ENCODE measurements at places on chromosomes 13 and 19.

DNA sequence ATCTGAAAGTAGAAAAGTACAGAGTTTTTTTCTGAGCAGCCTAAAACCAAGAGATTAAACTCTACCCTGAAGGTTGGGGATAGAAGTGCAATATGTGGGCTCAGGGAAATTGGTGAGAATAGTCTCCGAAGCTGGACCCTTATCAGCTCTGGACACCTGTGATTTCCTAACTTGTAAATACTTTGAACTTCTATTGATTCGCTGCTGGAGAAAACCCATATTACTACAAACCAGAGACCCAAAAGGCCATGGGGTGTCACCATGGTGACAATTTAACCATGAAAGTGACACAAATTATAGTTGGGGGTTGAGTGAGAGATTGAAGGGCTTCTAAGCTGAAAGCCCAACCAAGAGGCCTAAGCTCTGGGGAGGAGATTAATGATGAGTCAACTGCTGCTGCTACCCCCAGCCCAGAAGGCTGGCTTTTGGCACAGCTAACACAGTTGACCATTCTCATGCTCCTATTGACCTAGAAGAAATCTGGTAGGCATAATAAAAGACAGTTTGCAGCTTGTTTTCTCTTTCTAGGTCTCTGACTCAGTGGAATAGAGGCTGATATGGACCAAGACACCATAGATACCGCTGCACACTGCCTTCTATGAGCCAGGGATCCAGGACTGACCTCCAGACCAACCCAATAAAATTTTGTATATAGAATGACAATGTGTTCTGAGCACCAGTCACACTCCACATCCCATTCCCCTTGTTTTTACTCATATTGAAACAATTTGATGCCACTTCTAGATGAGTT is 131.9 kb upstream of the FNDC3A start:
- no peaks in the 10 kb centered on the region for H3K4me1 ChIP-seq
- no peak overlapping the region for H3K27ac ChIP-seq
- H3K36me3 ChIP-seq = no peaks in the 10 kb centered on the region
- DNase-seq = no peak
- H3K27me3 ChIP-seq = no peaks in the 10 kb centered on the region

DNA sequence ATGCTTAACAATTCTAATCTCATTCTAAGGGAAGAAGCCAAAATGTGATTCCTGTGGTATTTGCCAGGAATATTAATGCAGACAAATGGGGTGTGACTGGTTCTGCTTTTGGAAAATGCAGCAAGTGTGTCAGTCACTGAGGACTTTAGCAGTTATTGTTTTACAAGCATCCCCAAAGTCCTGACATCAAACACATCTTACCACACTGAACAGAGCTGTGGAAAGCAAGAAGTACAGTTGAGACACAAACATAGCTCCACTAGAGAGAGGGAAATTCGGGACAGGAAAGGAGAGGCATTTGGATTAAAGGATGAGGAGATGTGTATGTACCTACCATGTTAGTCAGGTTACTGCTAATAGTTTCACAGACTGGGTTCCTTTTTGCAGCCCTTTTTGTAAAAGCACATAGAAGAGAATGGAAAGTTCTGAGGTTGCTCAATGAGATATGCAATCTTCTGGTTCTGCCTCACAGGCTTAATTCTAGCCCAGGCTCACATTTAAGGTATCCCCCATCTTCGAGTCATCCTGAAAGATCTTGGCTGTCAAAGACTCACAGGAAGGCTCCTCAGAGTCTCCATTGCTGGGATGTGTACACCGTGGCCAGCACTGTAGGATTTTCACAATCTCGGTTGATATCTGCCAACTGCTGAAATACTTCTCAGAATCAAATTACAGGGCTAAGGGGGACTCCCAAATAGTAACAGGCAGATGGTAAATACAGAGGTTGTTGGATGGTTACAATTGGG is 316.6 kb downstream of the DNAJC15 start:
- H3K4me1 ChIP-seq = no peaks in the 10 kb centered on the region
- H3K27me3 ChIP-seq = peaks cover 29% of the 10 kb centered on the region
- H3K27ac ChIP-seq = no peak overlapping the region
- H3K4me3 ChIP-seq = no peak overlapping the region
- H3K36me3 ChIP-seq = no peaks in the 10 kb centered on the region

DNA sequence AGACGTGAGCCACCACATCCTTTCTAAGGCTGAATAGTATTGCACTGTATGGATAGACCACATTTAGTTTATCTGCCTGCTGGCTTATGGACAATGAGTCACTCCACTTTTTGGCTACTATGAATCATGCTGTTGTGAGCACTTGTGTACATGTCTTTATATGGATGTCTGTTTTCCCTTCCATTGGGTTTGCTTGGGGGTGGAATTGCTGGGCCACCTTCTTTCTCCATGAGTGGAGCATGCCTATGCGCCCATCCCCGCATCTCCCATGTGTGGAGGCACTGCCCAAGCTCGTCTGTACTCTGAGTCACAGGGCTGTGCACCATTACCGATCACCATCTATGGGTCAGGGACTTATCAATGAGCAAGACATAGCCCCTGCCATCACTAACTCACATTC is 127.2 kb upstream of the GJB6 start:
- H3K27me3 ChIP-seq = peaks cover 19% of the 10 kb centered on the region
- H3K36me3 ChIP-seq = no peaks in the 10 kb centered on the region
- no peak overlapping the region for H3K4me3 ChIP-seq
- no peak for DNase-seq
- H3K4me1 ChIP-seq = peaks cover 7% of the 10 kb centered on the region

- H3K36me3 ChIP-seq = no peaks in the 10 kb centered on the region
- H3K27ac ChIP-seq = no peak overlapping the region
- DNase-seq = no peak
- no peaks in the 10 kb centered on the region for H3K27me3 ChIP-seq
- no peak overlapping the region for H3K4me3 ChIP-seq
- no peaks in the 10 kb centered on the region for H3K4me1 ChIP-seq
Measured at GRCh38 chr13:55013051-55013450, 1984.4 kb downstream of the OLFM4 start.

DNA sequence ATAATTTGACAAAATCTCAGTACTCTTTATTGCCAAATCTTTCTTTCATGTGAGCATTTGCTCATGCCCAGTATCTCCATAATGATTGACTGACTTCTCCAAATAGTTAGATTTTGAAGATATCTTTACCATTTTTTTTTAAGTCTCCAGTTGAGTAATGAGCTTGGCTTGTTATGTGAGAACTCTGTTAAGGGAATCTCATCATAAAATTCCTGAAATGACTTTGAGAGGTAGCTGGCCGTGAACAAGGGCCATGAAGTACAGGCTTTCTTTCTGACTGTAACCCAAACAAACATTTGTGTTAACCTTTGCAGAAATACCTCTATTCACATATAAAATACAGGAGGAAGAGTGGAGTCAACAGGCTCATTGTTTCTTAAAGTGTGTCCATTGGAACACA is 449.7 kb downstream of the IRS2 start:
- no peak overlapping the region for H3K4me3 ChIP-seq
- no peak for DNase-seq
- peaks cover 3% of the 10 kb centered on the region for H3K36me3 ChIP-seq
- no peaks in the 10 kb centered on the region for H3K27me3 ChIP-seq
- no peak overlapping the region for H3K27ac ChIP-seq

- H3K36me3 ChIP-seq = peaks cover 27% of the 10 kb centered on the region
- no peak overlapping the region for H3K4me3 ChIP-seq
- peaks cover 5% of the 10 kb centered on the region for H3K4me1 ChIP-seq
- no peak overlapping the region for H3K27ac ChIP-seq
- no peak for DNase-seq
Measured at GRCh38 chr13:78620936-78621470, 17.7 kb upstream of the POU4F1 start.

DNA sequence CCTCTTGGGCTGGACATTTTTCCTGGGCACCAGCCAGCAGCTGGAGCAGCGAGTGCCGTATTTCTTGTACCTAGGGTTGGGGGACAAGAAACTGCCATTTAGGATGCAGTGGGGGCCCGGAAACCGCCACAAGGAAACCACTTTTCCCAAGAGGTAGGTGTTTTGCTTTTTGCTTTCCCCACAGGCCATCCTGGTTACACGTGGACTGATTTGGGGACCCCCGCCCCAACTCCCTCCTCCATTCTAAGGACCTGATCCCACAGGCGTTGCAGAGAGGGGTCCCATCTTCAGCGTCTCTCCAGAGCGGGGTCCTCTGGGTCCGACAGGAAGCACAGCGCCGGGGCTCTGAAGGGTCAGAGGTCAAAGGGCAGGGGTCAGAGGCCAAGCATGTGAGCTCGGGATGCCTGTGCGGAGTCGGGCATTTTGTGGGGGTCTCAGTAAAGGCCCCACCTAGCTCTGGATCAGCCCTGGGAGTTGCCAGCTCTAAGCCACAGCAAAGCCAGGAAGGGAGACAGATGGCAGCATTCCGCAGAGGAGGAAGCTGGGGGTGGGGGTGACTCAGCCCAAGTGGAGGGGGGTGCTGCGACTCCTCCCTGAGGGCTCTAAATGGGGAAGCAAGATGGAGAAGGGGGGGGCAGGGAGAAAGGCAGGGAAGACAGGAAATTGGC is 4.3 kb downstream of the ZGLP1 start:
- peaks cover 6% of the 10 kb centered on the region for H3K36me3 ChIP-seq
- no peak overlapping the region for H3K4me3 ChIP-seq
- DNase-seq = no peak

DNA sequence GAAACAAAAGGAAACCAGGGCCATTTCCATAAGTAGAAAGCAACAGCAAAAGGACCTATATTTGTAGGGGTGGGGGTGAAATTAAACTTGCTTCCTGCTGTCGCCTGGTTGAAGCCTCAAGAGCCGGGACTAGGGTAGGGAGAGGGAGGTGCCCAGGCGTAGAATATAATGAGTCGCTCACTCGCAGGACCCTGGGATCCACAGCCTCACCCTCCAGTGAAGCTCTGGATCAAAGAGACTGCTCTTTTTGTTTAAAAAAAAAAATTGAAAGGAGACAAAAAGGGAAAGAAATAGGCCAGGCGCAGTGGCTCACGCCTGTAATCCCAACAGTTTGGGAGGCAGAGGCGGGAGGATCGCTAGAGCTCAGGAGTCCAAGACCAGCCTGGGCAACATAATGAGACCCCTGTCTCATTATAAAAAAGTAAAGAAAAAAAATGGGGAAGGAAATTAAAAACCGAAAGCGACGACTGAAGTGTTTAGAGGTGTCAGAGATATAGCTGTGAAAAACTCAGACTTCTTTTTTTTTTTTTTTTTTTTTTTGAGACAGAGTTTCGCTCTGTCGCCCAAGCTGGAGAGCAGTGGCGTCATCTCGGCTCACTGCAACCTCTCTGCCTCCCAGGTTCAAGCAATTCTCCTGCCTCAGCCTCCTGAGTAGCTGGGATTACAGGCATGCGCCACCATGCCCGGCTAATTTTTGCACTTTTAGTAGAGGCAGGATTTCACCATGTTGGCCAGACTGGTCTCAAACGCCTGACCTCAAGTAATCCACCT is 10.9 kb upstream of the ADGRE5 start:
- no peak for DNase-seq
- H3K27ac ChIP-seq = peak overlapping the region; percentile 100
- H3K36me3 ChIP-seq = peaks cover 40% of the 10 kb centered on the region
- H3K27me3 ChIP-seq = no peaks in the 10 kb centered on the region
- peak overlapping the region; percentile 91 for H3K4me3 ChIP-seq

DNA sequence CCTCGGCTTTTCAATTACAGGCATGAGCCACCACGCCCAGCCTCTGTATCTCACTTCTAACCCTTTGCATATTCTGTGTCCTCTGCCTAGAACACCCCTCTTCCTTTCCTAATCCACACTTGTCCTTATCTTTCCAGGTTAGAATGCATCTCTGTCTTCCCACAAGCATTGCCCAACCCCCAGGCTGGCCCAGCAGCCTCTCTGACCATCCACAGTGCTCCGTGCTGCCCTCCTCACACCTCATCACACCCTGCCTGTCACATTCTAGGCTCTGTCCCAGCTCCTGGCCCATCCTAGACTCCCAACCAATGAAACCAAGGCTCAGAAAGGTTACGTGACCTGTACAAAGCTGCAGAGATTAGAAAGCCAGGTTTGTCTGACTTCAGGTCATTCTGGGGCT is 11.3 kb downstream of the JAK3 start:
- no peak for DNase-seq
- no peak overlapping the region for H3K4me3 ChIP-seq
- peaks cover 80% of the 10 kb centered on the region for H3K36me3 ChIP-seq
- H3K4me1 ChIP-seq = peaks cover 22% of the 10 kb centered on the region
- peak overlapping the region; percentile 89 for H3K27ac ChIP-seq

- H3K27ac ChIP-seq = no peak overlapping the region
- H3K27me3 ChIP-seq = no peaks in the 10 kb centered on the region
- DNase-seq = no peak
- no peaks in the 10 kb centered on the region for H3K4me1 ChIP-seq
- H3K4me3 ChIP-seq = no peak overlapping the region
Measured at GRCh38 chr13:22837980-22838647, 342.7 kb upstream of the SGCG start.

DNA sequence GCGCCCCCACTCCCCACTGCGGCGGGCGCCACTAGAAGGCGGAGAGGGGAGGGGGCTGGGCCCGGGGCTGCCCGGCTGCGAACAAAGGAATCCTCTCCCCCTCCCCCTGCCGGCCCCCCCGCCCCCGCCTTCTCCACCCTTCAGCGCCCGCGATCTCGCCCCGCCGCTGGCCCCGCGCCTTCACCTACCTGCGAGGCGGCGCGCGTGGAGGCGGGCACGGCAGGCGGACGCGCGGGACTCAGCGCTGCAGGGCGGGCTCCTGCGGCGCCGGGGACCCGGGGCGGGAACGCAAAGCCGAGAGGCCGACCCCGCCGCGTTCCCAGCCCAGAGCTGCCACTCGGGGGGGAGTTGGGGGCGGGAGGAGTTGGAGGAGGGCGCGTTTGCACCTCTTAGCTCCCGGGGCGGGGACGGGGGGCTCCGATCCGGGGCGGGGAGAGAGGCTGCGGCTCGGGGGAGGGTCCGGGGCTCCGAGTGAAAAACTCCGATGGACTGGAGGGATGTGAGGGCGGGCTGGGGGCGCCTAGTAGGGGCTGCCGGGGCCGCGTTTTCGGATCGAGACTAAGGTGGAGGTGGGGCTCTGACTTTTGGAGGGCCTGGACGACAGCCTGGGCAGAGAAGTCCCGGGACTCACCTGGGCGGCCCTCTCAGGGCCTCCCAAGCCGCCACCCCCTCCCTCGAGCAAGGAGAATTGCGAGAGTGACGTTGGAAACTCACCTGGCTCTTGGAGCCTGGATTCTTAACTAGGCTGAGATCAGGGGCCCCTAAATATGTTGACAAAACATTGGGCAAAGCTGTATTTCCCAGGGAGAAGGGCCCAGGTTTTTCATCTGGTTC is at the start of gene FBN3:
Gene FBN3 (minus strand): TSS at position 332 of the 834 bp plus-strand sequence. CDS start 2,112 bp downstream, outside the sequence.
- peaks cover 90% of the 10 kb centered on the region for H3K27me3 ChIP-seq
- H3K4me3 ChIP-seq = peak within 1 kb of the TSS; percentile 35
- H3K36me3 ChIP-seq = no peaks in the 10 kb centered on the region

DNA sequence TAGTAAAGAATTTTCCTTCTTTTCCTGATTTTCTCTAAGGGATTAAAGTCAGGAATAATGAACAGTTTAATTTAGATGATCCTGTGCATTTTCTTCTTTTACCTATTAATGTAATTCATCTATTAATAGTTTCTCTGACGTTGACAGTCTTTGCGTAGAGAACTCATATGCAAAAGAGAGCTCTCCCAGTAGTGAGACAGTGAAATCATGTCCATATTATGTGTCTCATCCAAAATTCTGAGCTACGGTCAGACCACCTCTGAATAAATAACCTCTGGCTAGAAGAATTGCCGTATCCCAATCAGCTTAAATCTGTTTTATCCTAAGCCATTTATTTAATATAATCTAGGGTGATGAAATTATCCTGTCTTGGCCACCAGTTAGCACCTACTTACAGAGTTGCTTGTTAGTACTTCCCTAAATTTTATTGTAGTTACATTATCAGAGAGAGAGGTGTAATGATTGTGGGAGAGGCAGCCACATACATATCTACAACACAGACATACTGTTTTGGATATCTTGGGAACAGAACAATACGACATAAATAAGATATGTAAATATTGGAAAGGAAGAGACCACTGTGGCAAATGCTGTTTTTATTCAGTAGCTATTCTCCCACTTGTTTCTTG is 30.7 kb downstream of the PDS5B start:
- no peak overlapping the region for H3K4me3 ChIP-seq
- H3K36me3 ChIP-seq = no peaks in the 10 kb centered on the region

All from effector memory CD8-positive, alpha-beta T cell (primary cell).